ENCODE measurements at places on chromosomes 2 and 18.
A peak's percentile ranks its signal among the peaks of the same experiment; 100 is the strongest.

DNA sequence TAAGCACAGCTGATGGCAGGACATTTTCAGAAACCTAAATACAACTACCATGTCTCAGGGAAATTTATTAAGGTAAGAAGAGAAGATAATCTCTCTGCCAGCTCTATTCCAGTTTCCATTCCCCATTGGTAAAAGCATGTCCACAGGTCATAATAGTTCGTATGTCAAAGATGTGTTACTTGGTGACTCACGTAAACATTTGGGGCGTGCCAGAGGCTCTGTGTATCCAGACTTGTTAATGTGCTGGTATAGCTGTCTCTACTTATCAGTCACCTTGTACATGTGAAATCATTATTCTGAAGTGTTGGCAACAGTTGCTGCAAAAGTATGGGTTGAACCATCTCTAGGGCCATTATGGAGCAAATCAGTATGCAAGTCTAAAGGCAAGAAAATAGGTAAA lies 1345.1 kb downstream of the SUCLG1 start:
- no peak for DNase-seq

DNA sequence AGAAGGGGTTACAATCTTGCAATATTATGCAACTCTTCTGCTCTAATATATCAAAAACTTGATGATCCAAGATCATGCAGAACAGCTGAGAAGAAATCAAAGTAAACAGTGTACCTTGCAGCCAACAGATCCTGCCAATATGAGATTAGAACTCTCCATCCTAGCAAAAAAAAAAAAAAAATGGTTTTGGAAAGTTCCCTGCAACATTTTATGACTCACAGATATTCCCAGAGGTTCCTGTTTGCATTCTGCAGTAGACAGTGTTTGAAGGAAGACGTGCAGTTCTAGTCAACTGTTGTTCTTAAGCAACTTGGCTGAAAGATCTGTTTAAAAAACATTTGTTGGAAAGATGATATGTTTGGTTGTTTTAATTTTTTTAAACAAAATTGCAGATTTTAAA lies 103.6 kb upstream of the WDR75 start:
- DNase-seq, result no peak

DNA sequence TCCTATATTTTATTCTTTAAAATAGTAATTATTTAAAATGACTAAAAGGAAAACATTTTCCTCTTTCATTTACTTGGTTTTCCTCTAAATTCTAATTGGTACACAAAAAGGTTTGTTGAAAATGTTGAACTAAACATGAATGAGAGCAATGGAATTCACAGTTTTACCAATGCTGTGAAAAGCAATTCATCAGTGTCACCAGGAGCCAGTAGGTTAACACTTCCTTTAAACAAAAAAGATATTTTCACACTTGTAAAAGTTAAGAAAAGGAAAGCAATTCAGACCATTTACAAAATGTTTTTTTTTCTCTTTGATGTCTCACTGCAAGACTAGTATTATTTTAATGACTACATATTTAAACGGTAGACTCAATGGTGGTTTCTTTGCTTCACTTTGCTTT lies 341.6 kb downstream of the RIT2 start:
- no peak for DNase-seq

DNA sequence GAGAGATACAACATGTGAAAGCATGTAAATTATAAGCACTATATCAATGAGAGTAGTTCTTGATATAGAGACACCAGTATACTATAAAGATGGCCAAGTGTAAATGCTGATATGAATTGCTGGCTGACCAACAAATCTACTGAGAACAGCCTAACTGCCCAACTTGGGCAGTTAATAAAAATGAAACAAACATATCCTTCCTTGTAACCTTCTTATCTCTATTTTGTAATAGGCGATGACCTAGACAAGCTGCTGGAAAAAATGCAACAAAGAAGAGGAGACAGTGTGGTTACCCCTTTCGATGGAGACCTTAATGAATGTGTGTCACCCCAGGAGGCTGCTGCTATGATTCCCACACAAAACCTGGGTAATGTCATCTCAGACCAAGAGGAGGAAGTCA lies 148.7 kb downstream of the ESCO1 start:
- DNase-seq, result no peak

GRCh38 chr2:152396051-152396511 lies 61.1 kb downstream of the FMNL2 start:
- DNase-seq, result no peak

GRCh38 chr2:235616885-235617284 lies 123.0 kb downstream of the AGAP1 start:
- DNase-seq, result no peak

DNA sequence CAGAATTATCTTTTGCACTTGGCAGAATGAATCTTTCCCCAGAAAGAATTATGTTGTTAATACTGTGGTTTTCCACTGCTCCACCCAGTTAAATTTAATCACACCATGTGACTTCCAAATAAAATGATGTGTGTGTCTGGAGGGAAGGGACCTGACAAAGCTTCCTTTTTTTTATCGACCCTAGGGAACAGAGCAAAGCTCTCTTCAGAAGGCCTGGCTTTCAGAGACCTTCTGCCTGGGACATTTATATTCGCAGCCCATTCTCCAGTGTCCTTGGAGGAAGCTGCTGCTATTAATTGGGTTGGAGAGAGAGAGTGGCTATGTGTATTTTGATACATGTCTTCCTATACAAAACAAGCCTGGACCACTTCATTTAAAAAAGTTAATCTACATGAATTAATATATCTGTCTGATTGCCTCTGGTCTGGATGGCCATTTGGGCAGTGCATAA lies 233.7 kb downstream of the PRKCE start:
- peak; percentile 22 for DNase-seq

GRCh38 chr2:117087535-117088291 lies 726.8 kb upstream of the DDX18 start:
- DNase-seq, result no peak

GRCh38 chr18:12518326-12518725 lies 110.6 kb downstream of the PRELID3A start:
- DNase-seq, result no peak

DNA sequence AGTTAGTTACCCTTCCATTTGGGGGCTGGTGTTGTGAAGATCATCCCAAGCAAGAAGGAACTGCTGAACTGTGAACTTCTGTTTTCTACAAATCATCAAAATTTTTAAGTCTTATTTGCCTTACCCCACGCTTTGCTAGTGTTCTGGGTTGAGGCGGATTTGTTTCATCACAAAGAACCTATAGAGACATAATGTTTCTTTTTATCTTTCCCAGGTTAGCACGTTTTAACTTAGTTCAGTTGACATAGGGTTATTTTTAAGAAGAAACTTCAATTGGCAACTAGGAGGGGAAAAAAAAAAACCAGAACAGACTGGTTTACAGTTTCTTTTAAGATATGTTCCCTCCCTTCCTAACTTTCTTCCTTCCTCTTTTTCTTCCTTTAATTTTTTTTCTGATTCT lies 31.1 kb upstream of the CERS6 start:
- DNase-seq, result no peak

DNA sequence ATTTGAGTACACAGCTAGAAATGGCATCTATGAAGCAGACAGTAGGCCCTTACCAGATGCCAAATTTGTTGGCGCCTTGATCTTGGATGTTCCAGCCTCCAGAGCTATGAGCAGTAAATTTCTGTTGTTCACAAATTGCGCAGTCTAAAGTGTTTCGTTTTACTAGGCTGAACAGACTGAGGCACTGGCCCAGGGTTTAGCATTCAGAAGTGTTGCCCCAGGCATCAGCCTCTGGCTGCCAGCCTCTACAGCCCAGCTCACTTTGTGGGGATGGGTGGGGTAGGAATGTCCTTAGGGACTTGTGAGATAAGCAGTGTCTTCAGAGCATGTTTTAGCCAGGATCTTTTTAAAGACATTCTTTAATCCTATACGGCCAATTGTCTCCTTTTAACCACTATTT lies 51.5 kb upstream of the MGAT5 start:
- DNase-seq, result no peak

GRCh38 chr2:64094663-64095382 lies 49.4 kb downstream of the PELI1 start:
- DNase-seq, result no peak

- no peak for DNase-seq
Observed at GRCh38 chr2:150971910-150972309, 289.8 kb downstream of the RBM43 start.

DNA sequence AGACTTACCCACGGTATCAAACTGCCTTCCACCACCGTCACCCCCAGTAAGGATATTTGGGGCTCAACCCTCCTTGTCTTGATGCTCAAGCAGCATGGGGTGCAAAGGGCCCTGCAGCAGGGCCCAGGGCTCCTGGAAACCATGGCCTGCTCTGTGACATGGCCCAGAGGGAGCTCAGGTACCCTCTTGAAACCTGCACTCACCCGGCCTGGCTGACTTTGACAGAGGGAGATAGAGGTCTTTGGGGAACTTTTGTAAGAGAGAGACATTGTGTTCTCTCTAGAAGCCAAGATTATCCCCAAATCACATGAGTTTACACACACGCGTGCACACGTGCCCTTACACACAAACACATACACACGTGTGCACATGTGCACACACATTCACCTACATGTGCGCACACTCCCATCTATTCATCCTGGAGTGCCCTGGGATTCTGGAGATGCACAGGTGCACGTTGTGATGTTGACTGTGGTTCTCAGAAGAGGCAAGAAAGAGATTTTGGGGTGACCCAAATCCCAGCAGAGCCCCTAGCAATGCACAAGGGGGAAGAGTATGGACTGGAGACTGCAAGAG lies 19.6 kb upstream of the KCNK3 start:
- DNase-seq, result no peak

GRCh38 chr2:103823847-103824246 lies 1030.1 kb upstream of the POU3F3 start:
- no peak for DNase-seq

DNA sequence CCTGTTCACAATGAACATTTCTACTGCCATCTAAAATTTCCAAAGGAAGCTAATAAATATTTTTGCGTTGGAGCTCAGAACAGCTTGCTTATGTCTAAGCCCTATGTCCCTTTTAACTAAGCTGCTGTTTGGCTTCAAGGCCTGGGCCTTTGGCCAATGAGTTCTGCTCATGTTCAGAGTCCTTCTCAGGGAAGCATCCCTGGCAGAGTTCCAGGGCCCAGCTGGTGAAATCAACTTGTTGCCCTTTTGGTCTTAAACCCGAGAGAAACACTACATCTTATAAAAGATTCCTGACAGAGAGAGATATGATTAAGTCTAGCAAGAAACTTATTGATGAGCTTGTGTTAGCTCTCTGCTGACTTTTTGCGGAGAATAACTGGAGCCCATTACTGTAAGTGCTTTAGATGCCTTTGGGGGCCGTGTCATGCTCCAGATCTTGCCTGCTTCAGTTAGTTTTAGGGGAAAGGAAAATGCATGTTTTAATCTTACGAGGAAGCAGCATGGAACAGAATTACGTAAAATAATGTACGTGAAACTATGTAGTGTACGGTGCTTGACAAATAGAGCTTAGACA lies 102.5 kb upstream of the NOSTRIN start:
- no peak for DNase-seq

GRCh38 chr2:17576802-17577201 lies 36.3 kb downstream of the VSNL1 start:
- no peak for DNase-seq

DNA sequence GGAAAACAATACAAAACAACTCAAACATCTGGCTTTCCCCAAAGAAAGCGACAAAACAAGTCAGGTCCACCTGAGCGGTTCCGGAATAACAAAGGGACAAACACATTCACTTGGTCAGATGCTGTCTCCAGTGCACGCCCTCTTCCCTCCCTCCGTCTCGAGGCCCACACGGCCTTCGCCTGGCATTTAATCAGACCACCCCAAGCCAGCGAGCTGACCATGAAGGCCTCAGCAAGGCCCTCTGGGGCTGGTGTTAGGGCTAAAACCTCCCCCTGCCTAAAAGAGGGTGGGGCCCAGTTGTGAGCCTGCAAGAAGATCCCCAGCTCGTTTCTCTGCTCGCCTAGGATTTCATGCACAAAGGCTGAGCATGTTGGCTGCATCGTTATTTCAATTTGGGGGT lies 180.3 kb downstream of the EIPR1 start:
- DNase-seq, result no peak

DNA sequence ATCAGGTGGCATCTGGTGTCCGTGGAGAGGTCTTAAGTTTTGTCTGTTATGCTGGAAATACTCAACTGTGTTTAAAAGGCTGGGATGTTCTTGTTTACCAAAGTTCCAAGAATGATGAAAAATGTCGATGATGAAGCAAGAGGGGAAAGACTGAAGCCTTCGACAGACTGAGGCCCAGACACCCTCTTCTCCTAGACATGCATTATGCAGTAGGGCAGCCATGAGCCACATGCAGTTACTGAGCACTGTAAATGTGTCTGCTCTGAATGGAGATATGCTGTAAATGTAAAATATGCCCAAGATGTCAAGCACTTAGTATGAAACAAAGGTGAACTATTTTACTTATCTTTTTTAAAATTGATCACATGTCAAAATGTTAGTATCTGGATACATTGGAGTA lies 163.1 kb downstream of the GALNT14 start:
- no peak for DNase-seq

DNA sequence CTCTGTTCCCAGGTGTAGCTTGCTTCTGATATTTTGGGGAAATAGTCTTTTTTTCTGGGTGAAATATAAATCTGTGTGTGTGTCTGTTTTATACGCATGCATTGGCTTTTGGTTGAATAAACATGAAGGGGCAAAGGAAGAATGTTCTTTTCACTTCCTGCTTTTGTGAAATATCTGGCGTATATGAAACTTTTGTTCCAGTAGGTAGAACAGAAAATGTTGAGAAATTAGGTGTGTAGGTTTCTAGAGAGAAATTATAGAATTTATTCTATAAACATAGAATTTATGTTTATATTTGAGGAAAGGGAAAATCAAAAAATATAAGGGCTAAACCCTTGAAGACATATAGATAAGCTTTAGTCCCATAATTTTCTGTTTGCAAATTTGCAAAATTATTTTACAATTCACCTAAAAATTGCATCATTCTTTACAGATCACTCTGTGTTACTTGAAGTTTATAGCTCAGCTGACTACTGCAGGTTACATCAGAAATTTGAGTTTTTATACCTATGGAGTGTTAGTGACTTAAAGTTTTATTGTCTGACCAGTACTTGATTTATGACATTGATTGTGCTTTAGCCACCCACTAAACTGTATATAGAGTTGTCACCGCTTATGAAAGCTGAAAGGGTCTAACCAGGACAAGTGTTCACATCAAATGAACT lies 116.1 kb downstream of the FAM117B start:
- DNase-seq, result no peak

DNA sequence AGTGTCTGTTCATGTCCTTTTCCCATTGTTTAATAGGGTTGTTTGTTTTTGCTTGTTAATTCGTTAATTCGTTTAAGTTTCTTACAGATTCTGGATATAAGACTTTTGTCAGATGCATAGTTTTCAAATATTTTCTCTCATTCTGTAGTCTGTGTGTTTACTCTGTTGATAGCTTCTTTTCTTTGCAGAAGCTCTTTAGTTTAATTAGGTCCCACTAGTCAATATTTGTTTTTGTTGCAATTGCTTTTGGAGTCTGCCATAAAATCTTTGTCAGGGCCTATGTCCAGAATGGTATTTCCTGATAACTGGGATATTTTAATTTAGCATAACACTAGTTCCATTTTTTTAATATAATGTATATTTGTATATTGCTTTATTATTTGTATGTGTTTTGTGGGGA lies 1380.1 kb downstream of the SUCLG1 start:
- no peak for DNase-seq

Data from hematopoietic multipotent progenitor cell (in vitro differentiated cells).